Cerebellum (tissue), 4 donors: ENCODE measurements at places on chromosomes 11 and 22. TPM values are rescaled to one million over a fixed set of nuclear protein-coding genes. Genes with fewer than 3 reads are reported as not detected.

The BBOX1 gene
- total RNA-seq: 3.0 TPM

The FLRT1 gene
- total RNA-seq: 3.7 TPM

The CCDC188 gene
- total RNA-seq: 1.4 TPM

The SEPTIN5 gene
- 111 TPM for total RNA-seq

The MPZL3 gene
- total RNA-seq: 1.5 TPM

DNA sequence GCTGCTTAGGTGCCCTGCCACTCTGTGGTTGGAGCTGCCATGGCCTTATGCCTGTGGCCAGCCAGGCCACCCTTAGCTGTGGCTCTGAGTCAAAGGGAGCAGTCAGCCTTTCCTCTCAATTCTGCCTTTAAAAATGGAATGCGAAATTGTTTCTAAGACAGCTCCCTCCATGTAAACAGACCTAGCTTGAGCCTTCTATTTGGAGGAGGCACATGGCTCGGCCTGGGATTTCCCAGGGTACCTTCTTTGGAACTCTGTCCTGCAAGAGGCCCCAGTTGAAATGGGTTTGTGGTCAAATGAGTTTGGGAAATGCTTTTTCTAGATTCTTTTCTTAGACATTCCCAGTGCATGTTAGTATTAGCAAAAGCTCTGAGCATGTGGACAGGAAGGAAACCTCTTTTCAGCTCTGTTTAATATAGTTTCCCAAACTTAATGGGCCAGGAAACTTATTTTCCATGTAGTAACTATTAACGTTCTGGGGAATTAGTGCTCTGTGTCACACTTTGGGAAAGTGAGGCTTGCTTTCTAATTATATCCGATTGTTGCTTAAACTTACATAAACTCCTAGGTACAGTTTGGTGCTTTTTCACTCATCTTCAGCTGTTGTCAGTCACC is 7.8 kb downstream of the PHOX2A start:
- DNase-seq: no peak

GRCh38 chr11:132888226-132888625 is 644.1 kb downstream of the OPCML start:
- no peak for DNase-seq

GRCh38 chr11:113685654-113686359 is 20.3 kb downstream of the TMPRSS5 start:
- DNase-seq: no peak

DNA sequence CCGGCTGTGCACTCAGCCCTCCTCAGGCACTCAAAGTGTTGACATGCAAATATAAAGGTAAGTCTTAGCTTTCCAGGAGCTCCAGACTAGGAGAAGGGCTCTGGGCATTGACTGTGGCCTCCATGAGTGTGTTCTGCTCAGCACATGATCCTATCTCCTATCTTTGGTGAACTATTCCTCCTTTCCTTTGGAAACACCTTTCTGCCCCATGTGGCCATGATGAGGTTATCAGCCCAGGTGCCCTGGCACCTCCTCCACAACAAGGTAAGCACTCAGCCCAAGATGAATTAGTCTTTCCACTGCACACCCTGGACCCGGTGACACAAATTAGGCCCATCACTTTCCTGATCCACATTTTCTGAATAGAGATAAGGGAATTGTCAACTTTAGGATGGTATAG is 37.9 kb upstream of the LMO1 start:
- DNase-seq: no peak

- no peak for DNase-seq
These were observed 73.2 kb downstream of the GGTLC2 start for GRCh38 chr22:22717664-22718063.

DNA sequence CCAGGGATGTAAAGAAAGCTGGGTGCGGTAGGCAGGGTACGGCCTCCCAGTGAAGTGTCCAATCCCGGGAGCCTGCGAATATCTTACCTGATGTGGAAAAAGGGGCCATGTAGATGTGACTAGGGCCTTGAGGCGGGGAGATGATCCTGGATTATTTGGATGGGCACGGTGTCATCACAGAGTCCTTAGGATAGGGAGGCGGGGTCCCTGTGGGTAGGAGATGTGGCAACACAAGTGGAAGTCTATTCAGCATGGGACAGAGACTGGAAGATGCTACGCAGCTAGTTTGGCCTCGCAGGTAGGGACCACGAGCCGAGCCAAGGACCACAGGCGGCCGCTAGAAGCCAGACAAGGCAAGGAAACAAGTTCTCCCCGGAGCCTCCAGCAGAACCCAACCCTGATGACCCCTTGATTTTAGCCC is 46.4 kb upstream of the SHANK2 start:
- DNase-seq: no peak

DNA sequence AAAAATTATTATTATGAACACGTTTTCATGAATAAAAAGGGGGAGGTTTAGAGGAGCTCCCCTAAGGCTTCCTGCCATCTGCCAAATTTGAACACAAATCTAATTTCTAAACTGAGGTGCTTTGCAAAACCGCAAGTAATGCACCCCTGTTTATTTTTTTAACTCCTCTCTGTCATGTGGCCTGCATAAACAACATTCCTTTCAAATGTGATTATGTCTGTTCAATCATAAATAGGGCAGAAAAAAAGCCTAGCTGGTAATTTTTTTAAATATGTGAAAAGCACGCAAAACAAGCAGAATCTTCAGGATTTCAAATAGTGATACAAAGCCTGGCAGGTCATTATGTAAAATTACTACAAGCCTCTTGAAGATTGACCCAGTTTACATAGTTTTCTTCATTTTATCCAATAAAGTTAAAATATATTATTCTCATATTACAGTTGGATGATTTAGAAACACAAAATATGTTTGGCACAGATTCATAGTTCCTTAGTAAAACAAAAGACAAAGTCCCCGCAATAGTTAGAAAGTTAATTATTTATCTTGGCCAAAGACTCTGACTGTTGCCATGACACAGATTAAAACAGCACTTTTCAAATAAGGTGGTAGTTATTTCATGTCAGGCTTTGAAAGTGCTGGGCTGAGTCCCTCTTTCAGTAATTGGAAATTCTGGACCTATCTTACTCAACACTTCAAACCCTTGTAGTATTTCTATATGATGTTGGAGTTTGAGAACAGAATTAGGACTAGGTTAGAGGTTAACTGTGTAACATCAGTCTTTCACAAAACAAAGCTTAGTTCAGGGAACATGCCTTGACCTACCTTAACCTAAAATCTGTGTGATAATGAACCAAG is 200.3 kb upstream of the MPPED2 start:
- DNase-seq: no peak

- no peak for DNase-seq
These were observed 6.6 kb downstream of the LMNTD2 start for GRCh38 chr11:553988-554340.
